Brain microvascular endothelial cell (primary cell): ENCODE measurements at places on chromosomes 4 and X.

DNA sequence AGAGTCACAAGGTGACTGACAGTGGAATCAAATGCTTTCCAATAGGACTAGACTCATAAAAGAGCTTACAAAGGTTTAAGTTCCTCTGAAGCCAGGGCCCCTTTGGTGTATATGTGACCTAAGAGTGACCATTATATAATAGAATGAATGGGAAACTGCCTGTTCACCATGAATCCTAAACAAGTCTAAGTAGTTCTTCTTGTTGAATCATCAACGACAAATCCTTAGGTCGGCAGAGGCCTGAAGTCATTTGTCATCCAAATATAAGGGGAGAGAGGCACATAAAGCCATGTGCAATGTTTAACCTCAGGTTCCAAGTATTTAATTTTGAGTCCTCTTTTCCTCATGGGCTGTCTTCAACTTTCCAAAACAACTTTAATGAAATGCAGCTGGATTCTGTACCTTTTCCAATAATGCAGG, 122.4 kb downstream of the RASL11B start:
- no peak for DNase-seq

DNA sequence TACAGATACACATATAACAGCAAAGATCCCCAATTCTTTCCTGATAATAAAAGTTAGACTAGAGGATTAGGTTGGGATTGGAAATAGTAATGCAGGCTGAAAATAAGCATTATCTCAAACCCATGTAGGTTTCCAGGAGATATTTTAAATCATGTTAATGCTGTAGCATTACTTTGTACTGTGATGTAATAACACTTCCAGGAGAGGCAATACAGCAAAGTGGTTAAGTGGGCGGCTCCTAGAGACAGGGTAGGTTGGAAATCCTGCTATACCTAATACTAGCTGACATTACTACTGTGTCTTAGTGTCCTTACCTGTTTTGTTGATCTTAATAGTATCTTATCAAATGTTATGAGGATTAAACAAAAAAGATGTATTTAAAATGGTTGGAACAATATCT, 9.6 kb downstream of the PAICS start:
- no peak for DNase-seq

GRCh38 chrX:116897526-116897925, 434.8 kb upstream of the CT83 start:
- DNase-seq, result no peak

DNA sequence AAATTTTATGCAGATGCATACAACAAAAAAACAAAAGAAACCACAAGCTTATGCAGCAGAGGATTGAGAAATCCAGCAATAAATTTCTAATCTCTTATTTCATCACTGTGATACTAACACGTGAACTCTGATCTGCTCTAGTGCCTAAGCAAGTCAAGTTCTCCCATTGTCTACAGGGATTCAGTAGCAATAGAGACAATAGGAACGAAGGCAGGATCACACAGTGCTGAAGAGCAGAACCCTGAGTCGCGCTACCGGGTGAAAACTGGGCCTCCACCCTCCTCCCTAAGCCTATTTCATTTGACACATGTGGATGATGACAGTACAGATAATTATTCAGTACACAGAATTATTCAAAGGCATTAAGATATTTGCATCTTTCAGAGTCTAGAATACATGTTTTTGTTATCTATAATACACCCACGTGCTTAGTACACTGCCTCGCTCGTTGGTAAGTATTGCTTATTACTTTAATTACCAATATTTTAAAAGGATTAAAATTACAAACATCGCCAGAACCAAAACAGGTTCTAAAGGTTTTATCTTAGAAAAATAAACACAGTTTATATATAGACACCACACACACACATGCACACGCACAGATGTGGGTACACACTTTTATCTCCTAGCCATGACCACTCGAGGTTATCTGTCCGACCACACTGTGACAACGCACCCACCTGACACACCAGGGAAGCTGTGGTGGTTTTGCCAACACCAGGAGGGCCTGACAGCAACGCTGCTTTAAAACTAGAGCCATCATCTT, 60.1 kb downstream of the RFC1 start:
- DNase-seq, result no peak

GRCh38 chr4:189294574-189294973, 646.1 kb upstream of the FRG1 start:
- DNase-seq, result no peak

DNA sequence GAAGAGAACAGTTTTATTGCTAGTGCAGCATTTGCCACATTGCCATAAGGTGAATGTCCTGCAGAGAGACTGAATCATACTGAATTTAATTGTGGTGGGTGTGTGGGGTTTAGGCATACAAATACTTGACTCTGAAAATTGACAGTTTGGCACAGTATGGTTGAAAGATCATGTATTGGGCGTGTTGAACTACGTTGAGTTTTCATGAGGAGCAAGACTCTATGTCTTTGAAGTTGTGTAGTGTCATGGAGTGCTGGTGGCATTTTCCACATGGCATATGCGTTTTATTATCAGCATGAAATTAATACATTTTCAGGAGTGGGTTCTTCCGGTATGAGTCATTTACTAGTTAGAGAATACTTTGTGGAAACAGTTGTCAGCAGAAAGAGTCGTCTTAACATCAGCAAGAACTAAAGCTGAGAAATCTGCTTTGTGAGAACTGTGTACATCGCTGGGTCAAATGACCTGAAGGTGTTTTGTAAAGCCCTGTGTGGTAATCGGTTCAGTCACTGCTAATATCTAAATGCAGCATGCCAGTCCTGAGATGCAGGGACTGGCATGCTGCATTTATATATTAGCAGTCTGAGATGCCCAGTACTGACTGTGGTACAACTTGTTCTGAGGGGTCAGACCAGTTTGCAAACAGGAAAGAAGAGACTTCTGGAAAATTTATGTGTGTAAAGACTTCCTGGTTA, 50.3 kb downstream of the ARHGAP10 start:
- DNase-seq, result no peak

- DNase-seq, result no peak
Measured at GRCh38 chr4:65457011-65457410, 213.3 kb downstream of the EPHA5 start.

DNA sequence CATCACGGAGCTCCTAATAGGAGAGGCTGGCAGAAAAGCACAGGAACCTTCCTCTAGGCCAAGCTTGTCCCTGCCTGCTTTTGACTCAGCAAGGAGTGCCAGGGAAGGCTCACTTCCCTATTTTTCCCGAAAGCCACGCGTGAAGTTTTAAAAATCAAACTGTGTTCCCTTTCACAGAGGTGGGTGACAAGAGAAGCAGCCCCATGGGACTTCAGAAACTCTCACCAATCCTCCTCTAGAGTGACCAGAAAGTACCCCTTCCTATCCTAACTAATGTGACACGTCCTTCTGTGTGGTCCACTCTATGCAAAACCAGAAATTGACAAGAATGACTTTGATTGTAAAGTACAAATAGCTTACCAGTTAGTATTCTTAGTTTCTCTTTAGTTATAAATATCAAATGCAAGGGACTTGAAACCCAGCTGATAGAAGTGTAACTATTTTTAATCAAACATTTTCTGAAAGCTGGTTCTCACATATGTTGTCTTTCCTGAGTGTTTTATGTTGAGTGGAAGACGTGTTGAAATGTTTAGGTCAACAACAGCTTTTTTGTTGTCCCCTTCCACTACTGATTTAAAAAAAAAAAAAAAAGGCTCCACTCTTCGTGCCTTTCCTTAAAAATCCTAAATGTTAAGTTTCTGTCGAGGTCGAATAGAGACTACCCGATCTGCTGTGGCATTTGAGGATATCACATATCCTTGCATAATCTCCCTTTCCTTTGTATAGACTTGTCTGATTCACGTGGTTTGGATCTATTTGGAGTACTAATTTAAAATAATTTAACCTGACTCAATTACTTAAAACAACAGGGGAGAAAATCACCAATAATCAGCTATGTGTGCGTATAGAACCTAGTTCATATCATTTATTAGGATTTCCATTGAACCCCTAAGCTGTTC, 42.1 kb downstream of the NFKB1 start:
- no peak for DNase-seq

- DNase-seq, result peak; percentile 13
Measured at GRCh38 chr4:98181809-98182208, 38.5 kb upstream of the STPG2 start.

- DNase-seq, result no peak
Measured at GRCh38 chr4:152937336-152938236, 1.5 kb downstream of the FHDC1 start.

GRCh38 chrX:85882601-85883000, 164.8 kb downstream of the CHM start:
- no peak for DNase-seq

DNA sequence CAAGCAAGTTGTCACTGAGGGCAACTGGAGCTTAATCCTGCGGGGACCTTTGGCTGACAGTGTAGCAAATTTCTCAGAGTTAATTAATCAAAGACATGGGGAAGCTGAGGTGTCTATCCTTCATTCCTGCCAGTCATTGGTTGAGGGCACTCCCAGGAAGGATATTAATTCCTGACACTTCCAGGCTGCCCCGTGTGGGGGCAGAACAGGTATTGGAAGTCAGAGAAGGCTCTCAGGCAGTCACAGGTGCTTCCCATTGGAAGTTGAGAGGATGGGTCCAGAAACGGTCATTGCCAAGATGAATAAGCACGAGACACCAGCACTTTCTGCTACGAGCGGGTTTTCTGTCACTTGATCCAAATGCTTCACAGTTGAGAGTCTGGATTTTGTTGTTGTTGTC, 29.1 kb upstream of the CD38 start:
- DNase-seq, result no peak

- DNase-seq, result no peak
Measured at GRCh38 chr4:112153211-112153791, 8.0 kb downstream of the FAM241A start.

GRCh38 chr4:140046016-140046415, 108.0 kb downstream of the MAML3 start:
- no peak for DNase-seq

GRCh38 chr4:7018281-7018680, 24.9 kb upstream of the TADA2B start:
- no peak for DNase-seq

DNA sequence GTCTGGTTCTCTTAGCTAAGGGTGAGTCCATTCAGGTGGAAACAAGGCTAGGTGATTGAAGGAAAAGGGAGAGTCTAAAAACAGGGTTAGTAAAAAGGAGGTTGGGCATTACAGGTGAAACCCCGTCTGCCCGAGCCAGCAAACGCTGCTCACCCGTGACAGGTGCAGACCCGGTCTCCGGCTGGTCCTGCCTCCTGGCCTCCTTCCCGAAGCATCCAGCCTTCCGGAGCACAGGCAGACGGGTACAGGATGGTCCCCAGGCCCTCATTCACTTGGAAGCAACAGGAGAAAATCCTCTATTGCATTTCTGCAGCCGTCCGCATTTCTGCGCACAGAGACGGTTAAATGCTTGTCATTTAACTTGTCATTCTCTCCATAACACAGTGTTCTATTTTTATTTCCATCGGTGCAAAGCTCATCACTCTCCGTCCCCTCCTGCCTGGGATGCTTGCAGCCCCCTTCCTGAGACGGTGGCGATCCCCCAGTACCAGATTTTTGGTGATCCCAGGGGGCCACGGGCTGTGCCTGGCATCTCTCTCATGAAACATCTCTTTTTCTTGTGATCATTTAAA, 90.8 kb upstream of the PPP2R3B start:
- DNase-seq, result no peak

GRCh38 chrX:139738581-139738980, 30.6 kb upstream of the MCF2 start:
- DNase-seq, result no peak

- peak; percentile 0 for DNase-seq
Measured at GRCh38 chrX:76802708-76803107, 375.2 kb downstream of the MAGEE1 start.

- DNase-seq, result no peak
Measured at GRCh38 chrX:66193821-66194220, 29.8 kb downstream of the HEPH start.

DNA sequence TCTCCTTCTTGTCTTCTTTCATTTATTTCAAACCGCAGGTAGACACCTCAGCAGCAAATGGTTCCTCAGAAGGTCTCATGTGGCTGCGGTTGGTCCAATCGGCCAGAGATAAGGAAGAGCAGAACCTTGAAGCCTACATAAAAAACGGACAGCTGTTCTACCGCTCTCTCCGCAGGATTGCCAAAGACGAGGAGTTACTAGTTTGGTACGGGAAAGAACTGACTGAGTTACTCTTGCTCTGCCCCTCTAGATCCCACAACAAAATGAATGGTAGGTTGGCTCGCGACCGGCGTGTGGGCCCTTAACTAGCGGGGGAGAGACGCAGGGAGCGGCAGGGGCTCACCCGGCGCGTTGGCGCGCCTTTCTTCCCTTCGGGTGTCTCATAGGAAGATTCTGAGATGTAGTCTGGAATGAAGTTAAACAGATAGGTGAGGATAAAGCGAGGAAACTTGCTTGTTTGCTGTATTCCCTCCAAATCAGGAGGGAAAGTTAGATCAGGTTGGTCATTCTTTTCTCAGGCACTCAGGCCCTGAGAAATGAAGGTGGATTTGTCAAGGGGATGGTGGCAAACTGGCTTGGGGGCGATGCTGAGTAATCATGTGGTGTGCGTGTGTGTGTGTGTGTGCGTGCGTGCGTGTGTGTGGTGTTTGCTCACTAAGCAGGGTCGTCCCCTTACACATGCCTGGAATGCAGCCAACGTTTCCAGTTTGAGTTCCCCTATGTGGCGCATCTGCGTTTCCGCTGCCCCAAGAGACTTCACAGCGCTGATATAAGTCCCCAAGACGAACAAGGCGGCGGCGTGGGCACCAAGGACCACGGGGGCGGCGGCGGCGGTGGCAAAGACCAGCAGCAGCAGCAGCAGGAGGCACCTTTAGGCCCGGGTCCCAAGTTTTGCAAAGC, 4.2 kb downstream of the PRDM8 start:
- no peak for DNase-seq

GRCh38 chrX:69951753-69952152, 98.0 kb downstream of the AWAT2 start:
- no peak for DNase-seq
